Foreskin melanocyte (primary cell): ENCODE measurements at places on chromosomes 13 and 19.

GRCh38 chr19:45497791-45498190, 452 bp upstream of the PPM1N start:
- DNase-seq, result no peak

DNA sequence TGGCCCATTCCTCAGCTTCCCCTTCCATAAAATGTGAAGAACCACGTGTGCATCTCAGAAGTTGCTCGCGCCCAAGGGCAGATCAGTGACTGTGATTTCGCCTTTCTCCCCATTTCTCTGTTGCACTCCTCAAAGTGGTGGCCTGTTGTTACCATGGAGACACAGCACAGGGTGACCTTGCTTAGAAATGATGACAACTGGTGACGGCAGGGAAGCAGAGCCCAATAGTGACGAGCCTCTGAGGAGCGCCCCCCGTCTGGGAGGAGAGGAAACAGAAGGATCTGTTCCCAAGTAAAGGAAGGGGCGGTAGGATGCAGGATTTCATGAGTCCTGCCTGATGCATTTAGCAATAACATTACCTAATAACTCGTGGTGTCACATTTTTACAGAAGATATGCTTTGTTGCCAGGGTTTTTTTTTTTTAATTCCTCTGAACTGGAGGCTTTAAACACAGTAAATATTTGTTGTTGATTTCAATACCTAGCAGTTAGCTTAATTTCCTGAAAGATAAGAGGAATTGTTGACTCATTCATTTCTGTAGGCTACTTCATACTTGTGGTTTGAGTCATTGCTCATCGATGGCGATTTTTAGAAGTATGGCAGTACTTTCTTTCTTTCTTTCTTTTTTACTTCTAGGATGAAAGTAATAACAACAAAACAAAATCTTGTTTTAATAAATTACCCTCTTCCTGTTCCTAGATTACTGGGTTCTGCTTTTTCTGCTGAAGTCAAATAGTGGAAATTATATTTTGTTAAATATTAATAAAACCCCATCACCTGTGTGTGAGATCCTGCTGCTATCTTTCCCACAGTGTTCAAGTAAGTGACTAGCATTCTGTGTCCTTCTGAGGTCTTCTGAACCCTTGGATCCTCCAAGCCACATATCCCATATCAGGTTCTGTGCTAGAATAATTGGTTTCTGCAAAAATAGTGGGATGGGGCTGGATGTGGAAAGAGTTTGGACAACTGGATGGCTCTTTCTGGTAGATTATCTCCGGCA, 36.0 kb downstream of the MBNL2 start:
- peak; percentile 75 for DNase-seq

DNA sequence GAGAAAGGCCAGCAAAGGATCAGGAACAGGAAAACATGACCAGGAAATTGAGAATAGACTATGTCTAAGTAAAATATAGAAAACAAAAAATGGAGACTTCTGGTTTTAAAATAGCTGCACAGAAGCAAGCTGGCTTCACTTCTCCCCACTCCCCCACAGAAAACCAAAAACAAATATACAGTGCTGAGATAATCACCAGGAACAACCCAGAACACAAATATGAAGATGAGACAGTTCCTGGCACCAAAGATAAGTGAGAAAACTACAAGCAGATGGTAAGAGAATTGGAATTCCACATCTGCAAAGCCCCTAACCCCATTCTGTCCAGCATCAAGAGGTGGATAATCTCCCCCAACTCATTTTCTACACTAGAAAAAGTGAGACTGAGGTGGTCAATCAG, 397.7 kb downstream of the SUCLA2 start:
- DNase-seq, result no peak

GRCh38 chr19:6803036-6803404, 30.5 kb downstream of the VAV1 start:
- DNase-seq, result no peak

- no peak for DNase-seq
These were observed 30.4 kb upstream of the TPM4 start for GRCh38 chr19:16045893-16046292.

GRCh38 chr13:97879646-97880310, 73.7 kb upstream of the IPO5 start:
- DNase-seq, result peak; percentile 91

GRCh38 chr19:29399804-29400203, 126.0 kb upstream of the VSTM2B start:
- no peak for DNase-seq

GRCh38 chr13:94033098-94033497, 446.4 kb downstream of the DCT start:
- DNase-seq, result no peak

DNA sequence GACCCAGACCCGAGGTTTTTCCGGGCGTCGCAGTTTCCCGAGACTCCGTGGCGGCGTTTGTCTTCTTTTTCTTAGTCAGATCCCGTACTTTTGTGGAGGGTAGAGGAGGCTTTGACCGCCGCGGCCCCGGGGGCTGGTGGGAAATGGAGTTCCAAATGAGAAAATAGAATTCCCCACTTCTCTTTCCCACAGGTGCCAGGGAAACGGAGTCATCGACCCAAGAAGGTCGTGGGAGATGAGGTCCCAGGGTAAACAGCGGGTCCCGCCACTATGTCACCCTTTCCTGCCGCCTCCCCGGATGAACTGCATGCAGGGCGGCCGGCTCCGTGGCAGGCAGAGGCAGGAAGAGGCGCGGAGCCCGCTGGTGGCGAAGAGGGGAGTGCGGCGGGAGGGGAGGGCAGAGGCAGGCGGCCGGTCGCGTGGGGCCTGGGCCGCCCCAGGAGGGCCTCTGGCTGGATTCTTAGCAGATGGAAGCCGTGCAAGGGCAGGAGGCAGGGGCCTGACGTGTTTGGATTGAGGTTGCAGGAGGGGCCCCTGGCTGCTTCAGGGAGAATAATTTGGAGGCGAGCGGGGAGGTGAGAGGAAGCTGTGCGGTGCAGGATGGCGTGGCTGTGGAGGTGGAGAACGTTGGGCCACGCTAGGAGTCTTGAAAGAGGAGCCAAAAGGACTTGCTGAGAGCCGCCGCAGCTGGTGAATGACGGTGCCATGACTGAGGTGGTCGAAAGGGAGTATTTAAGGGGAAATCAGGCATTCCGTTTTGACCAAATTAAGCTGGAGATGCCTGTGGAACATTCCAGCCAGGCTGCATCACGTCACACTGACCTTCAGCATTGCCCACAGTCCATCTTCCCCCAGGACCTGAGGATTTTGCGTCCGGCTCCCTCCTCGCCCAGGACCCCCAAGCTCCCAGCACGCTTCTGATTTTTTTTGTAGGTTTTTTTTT, 11.7 kb downstream of the CYTH2 start:
- no peak for DNase-seq

GRCh38 chr13:74931698-74932433, 550.1 kb downstream of the TBC1D4 start:
- no peak for DNase-seq

DNA sequence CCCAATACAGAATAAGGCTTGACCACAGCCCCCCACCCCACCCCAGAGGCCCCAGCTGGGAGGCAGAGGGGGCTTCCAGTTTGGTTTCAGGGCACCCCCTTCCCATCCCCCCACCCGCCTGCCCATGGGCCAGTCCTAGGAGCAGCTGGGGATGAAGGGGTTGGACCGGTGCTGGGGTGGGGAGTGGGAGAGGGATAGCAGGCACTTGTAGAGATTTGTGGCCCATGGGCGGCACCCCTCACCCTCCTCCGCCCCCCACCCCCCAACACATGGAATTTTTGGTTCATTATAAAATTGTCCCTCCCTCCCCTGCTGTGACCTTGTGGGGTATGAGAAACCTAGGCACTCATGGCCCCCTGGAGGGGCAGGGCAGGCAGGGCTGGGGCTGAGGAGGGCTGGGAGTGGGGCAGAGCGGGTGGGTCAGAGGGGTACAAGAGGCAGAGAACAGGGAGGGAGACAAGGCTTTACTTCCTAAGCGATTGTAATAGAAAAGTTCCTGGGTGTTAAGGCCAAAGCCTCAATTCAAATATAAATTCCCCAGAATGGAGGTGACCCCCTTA, 5.3 kb upstream of the GSK3A start:
- no peak for DNase-seq

GRCh38 chr13:63636316-63636993, 2220.8 kb upstream of the PCDH20 start:
- DNase-seq, result no peak

- DNase-seq, result no peak
These were observed 46.2 kb downstream of the ING1 start for GRCh38 chr13:110759710-110760109.

DNA sequence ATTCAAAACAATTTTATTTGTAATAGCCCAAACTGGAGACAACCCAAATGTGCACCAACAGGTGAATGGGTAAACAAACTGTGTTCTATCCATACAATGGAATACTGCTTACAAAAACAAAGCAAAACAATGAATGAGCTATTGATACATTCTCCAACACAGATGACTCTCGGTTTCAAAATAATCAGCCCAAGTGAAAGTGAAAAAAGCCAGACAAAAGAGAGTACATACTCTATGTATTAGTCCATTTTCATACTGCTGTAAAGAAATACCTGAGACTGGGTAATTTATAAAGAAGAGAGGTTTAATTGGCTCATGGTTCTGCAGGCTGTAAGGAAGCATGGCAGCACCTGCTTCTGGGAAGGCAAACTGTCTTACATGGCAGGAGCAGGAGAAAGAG, 65.2 kb upstream of the LRCH1 start:
- DNase-seq, result no peak

GRCh38 chr19:46372901-46373490, 26.1 kb downstream of the PPP5C start:
- no peak for DNase-seq

GRCh38 chr19:51514866-51515481, 13.4 kb upstream of the SIGLEC12 start:
- DNase-seq, result peak; percentile 15

GRCh38 chr19:12806242-12807081, at the start of gene RNASEH2A:
TSS of gene RNASEH2A (plus strand) at chr19:12806584. CDS start at chr19:12806674, 90 bp downstream.
- DNase-seq, result peak; percentile 83

GRCh38 chr19:1122972-1123363, 19.2 kb downstream of the GPX4 start:
- peak; percentile 35 for DNase-seq

- DNase-seq, result no peak
These were observed 258.8 kb upstream of the STARD13 start for GRCh38 chr13:33544308-33544707.

DNA sequence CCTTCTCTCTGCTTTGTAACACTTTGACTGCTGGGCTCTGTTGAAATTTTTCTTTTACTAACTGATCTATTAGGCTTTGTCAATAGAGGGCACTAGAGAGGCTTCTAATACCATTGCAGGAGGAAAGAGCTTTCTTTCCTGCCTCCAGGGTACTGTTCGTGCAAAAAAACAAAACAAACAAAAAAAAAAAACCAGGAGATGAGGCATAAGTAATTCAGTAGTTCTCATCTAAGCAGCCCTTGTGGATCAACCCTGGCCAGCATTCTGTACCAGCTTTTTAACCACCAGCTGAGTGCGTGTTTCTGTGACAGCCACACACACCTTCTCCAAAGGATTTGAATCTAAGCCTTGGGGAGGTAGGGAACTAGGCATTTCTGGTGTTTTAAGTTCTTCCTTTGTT, 1707.6 kb upstream of the SLC10A2 start:
- DNase-seq, result peak; percentile 73

GRCh38 chr13:103487841-103488240, 421.6 kb upstream of the SLC10A2 start:
- DNase-seq, result no peak

GRCh38 chr13:90197722-90198121, 1149.8 kb upstream of the MIR17HG start:
- no peak for DNase-seq

DNA sequence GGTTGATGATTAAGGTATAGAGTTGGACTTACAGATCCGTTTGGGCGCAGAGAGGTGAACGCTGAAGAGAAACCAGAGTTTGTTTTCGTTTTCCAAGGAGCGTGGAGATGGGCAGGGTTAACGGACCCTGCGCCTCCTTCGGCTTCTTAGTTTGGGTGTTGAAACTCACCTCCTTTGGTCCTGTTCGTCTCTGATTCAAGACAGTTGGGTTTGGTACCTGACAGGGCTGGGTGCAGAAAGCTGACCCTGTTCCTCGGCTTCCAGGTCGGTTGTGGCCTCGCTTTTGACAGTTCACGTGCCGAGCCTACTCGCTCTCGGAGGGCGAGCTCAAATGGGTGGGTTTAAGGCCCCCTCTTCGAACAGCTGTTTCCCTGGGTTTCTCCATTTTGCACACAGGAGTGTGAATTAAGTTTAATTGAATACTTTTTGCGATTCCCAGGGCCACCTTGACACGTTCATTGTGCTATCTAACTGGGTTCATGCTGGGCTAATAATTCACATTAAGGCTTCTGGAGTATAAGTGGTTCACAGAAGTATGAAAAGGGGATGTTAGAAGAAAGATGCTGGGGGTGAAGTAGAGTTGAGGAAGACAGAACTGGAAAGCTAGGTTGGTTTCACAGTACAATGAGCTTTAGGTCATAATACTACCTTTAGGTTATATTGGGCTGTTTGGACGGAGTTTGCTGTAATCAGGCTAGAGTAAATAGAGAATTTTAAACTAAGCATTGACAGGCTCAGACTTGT, 638 bp downstream of the USPL1 start:
- DNase-seq, result no peak
